ENCODE measurements at places on chromosomes 5 and 9.

GRCh38 chr9:131817627-131818026 is 77.8 kb upstream of the RAPGEF1 start:
- DNase-seq, result no peak

- DNase-seq, result no peak
Measured at GRCh38 chr5:179149278-179149677, 89.1 kb downstream of the ZNF354C start.

DNA sequence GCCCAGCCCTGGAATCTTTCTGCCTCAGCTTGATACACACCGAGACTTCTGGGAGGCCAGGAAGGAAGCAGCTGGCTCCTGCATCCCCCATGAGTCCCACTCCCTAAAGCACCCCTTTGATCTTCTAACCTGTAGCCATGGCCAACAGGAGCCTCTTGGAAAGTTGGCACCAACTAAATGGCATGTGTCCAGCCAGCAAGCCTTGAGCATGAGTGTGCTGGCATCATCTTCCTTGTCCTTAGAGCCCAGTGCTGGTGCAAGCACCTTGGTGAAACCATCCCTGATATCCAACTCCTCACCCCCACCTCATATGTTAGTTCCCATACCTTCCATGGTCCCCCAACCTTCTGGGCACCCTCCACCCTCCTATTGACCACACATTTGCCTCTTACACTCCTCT is 130.4 kb downstream of the CRB2 start:
- no peak for DNase-seq

GRCh38 chr9:126791406-126792230 is 13.2 kb upstream of the ZBTB43 start:
- DNase-seq, result no peak

- DNase-seq, result peak; percentile 85
Measured at GRCh38 chr5:151150471-151151262, 6.9 kb downstream of the ANXA6 start.

DNA sequence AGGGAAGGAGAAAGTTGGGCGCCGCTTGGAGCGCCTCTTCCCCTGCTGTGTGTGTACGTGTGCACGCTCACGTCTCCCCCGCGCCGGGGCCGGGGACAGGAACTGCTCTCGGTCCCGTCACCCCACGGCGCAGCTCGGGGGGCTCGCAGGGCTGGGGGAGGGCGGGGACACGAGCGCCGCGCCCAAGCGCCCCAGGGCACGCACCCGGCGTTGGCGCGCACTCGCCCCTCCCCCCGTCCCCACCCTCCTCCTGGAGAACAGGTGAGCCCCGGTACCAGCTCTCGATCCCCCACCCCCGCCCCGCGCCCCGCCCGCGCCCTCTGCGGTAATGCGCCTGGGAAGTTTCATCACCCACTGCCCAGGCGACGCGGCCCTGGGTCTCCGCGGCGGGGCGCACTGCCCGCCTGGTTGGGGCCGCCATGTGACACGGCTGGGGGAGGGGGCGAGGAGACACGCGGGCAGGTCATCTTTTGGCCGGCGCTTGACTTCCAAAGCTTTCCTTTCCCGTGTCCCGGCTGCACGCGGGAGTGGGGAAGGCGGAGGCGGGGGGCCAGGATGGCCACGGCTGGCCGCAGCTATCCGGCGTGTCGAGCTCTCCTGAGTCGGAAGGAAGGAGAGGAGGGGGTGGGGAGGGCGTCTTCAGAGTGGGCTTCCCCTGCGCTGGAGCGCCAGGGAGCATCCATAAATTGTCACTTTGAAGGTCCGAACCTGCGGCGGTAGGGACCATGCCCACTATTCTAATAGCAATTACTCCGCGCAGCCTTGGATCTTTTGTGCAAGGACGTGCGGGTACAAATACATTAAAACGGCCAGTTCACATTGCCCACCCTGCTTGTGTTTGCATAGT is 1.5 kb upstream of the STC2 start:
- DNase-seq, result no peak

DNA sequence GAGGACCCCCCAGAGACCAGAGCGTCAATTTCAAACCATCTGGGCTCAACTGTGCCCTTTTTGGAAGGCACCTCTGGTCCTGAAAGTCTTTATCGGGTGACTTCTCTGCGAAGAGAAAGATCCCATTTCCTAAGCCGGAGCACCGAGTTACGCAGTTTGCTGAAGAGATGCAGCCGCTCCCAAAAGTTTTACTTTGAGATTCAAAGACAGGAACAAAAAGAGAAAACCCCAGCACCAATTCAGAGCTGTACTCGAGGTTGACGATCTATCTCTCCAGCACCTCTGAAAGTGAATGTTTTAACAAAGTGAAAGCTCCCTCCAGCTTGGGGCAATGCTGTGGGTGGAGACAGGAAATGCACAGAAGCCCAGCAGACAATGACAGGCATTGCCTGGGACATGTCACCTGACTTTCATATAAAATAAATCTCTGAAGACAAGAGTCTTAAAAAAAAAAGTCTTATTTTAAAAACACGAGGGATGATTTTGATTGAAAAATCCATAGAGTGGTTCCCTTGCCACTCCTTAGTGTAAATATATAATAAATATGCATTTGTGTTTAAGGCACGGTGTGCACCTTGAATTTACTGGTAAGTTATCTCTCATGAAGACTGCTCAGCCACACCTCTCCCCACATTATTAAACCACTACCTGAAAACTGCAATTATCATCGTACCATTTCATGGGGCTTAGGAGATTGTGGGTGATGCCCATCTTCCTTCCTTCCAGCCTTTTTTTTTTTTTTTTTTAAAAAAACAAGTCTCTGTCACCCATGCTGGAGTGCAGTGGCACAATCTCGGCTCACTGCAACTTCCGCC is 79.9 kb downstream of the FNBP1 start:
- peak; percentile 58 for DNase-seq

GRCh38 chr5:136087961-136088871 is 44.4 kb upstream of the SMAD5 start:
- peak; percentile 78 for DNase-seq

DNA sequence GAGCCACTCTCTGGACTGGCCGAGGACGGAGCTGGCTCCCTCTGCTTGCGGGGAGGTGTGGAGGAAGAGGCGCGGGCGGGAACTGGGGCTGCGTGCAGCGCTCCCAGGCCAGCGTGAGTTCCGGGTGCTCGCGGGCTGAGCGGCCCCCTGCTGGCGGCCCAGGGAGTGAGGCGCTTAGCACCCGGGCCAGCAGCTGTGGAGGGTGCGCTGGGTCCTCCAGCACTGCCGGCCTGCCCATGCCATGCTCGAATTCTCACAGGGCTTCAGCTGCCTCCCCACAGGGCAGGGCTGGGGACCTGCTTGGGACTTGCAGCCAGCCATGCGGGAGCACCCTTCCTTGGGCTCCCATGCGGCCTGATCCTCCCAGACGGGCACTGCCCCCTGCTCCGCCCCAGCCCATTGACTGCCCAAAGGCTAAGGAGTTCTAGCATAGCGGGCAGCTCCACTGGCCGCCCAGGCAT is 416.9 kb downstream of the MRPS30 start:
- DNase-seq, result no peak

- no peak for DNase-seq
Measured at GRCh38 chr5:132256086-132256782, 1.3 kb upstream of the PDLIM4 start.

- no peak for DNase-seq
Measured at GRCh38 chr9:10443181-10443867, 169.5 kb downstream of the PTPRD start.

DNA sequence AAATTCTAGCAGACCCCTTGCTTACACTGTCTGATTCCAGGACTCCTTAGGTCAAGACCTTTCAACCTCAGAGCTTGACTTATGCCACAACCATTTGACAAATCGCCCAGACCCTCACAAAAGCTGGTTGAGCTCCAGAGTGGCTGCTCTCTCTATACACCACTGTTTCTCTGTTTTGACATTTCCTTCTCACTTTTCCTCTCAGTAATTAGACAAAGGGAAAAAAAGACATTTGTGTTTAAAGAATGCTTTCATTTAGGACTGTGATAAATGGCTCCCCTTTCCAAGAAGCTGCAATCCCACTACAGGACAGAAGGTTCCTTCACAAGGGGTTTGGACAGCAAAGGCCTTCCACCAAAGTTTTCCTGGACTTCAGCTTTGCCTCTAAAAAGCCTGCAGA is 601.3 kb downstream of the NR2F1-AS1 start:
- DNase-seq, result no peak

DNA sequence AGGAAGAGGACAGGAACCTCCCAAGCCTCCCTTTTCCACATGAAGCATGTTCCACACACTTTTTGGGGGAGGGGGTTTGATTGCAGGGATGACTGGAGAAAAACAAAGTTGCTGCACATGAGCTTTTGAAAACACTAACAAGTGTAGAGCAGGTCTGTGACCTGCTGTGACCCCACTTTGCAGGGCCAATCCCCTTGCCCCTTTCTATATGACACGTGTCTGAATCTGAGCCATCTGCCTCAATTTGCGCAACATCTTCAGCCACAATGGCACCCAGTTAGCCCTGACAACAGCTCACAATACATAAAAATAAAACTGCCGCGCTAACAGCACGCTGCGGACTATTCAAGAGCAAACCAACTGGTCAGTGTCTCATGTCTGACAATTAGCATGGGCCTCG is 227.8 kb upstream of the TBCA start:
- DNase-seq, result no peak

DNA sequence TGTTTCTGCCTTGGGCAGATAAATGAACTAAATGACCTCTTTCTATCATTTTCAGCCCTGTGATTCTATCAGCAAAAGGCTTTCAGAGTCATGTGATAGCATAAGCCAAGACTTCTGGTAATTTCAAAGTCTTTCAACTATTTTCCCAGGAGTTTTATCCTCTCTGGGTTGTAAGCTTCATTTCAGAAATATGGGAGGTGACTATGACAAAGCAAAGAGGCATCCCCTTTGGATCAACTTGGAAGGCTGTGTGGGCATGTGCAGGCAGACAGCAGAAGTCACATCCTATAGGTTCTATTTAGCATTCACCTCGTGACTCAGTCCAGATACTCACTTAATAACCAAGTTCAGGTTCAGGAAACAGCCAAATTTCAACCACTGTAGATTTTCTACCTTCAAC is 149.0 kb upstream of the FST start:
- no peak for DNase-seq

DNA sequence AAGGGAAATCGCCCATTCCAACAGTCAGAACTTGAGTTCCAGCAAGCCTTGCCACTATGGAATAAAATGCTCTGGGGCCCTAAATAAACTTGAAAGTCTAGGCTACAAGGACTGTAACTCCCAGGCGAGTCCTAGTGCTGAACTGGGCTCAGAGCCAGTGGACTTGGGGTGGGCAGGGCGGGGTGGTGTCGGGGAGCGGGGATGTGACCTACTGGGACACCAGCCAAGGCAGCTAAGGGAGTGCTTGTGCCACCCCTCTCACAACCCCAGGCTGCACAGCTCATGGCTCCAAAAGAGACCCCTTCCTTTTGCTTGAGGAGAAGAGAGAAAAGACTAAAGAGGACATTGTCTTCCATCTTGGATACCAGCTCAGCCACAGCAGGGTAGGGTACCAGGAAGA is 61.5 kb downstream of the MEIKIN start:
- DNase-seq, result no peak

GRCh38 chr9:134629586-134630392 is 11.8 kb upstream of the COL5A1 start:
- no peak for DNase-seq

DNA sequence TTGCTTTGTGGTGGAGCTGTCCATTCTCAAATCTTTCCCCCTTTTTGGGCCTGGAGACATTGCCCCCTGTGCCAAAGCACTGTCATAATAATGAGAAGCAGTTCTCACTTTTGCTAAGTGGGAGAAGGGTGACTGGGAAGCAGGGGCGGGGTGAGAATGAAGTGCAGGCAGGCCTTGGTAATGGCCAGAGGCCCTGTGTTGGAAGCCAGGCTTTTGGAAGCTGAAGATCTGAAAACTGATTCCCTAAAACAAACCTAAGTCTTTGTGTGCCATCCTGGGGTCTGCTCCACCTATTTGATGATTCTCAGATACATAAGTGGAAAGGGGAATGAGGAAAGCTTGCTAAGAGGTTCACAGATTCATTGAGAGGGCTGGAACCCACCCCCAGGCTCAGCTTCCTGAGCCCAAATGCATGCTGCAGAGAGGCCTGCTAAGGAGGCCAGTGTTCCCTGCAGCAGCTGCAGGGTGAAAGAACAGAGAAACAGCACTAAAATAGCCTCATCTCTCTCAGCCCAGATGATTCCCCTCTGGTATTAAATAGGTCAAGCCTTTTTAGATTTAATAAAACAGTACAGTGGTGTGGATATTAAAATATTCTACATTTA is 75.0 kb downstream of the NSG2 start:
- DNase-seq, result no peak

- DNase-seq, result peak; percentile 24
Measured at GRCh38 chr9:112665347-112665746, 52.6 kb downstream of the INIP start.

GRCh38 chr5:67537439-67538148 is 341.0 kb upstream of the CD180 start:
- no peak for DNase-seq

DNA sequence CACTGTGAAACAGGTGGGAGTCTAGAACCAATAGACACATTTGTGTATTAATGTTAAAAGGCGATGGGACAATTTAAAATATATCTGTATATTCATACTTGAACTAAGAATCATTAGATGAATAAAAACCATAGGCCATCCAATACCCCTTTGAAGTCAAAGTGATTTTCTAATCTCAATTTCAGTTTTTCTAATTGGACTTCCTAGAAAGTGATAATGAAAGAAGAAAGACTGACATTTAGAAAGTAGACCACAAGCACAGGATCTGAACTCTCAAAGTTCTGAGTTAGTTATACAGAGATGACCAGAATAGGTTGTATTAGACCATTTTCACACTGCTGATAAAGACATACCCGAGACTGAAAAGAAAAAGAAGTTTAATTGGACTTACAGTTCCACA is 412.8 kb upstream of the PIK3R1 start:
- DNase-seq, result no peak

GRCh38 chr9:129145841-129146292 is 32.2 kb downstream of the IER5L start:
- DNase-seq, result peak; percentile 79

DNA sequence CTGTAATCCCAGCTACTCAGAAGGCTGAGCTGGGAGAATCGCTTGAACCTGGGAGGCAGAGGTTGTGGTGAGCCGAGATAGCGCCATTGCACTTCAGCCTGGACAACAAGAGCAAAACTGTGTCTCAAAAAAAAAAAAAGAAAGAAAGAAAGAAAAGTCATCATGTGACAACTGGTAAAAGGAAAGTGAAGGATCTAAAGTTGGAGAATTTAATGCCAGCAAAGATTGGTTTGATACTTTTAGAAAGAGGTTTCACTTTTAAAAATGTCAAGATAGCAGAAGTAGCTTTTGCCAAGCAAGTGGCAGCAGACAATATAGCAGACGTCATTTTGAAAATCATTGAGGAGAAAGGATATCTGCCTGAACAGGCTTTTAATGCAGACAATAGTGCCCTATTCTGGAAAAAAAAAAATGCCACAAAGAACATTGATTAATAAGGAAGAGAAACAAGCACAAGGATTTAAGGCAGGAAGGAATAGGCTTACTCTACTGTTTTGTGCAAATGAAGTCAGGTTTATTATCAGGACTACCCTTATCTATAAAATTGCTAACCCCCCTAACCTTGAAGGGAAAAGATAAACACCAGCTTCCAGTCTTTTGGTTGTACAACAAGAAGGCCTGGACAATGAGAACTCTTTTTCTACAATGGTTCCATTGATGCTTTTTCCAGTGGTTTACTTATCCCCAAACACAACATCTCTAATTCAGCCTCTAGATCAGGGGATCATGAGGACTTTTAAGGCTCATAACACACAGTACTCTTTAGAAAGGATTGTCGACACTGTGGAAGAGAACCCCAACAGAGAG is 12.0 kb downstream of the PKD2L2 start:
- DNase-seq, result no peak

GRCh38 chr9:107213561-107214028 is 69.5 kb upstream of the RAD23B start:
- no peak for DNase-seq

- DNase-seq, result no peak
Measured at GRCh38 chr5:175696139-175696854, 38.4 kb downstream of the HRH2 start.

All from skin of body (tissue), 3 donors.